ENCODE measurements at places on chromosomes 7 and 10.

DNA sequence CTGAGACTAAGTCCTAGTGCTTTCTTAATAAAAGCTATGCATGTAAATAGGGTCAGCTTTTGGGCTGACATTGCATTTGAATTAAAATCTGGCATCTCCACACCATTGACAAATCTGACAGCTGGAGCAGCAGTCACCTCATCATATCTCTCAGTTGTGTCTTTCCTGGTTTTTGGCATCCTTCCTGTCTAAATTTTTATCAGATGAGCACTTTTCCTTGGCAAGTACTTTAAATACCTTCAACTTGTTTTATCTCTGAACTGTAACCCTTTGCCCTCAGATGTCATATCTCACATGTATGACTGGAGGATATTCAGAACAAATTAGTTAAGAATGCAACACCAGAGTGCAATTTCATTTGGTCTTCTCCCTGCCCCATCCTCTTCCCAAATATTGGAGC, 1066.2 kb downstream of the LRMDA start:
- no peak for DNase-seq

DNA sequence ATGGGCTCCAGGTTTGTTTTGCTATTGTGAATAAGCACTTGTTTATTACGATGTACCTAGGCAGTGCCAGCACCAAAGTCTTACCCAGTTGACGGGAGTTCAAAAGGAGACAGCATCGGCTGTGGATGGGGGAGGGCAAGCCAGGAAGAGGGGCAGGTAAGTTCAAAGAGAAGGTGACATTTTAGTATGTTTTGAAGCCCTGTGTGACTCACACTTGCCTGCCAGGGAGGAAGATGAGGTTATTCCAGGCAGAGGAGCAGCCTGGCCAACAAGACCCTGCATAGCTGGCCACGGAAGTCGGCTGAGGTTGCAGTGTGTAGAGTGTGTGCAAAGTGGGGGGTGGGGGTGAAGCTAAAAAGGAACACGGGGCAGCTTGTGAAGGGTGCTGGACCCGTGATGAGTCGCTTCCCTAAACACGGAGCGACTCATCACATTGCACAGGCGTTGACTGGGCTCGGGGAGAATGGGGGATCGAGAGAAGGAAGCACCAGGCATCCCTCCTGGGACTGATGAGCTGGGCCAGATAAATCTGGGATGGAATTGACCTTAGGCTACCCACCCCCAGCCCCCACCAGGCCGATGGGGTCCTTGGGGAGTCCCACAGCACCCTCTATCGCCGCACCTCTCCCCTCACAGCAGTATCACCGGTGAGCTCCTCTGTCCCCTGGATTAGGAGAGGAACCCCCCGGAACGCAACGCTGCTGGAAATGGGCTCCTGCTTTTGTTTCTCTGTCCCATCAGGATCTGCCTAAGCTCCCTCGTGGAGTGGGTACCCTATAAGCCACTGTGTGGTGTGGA, 97.9 kb upstream of the IKZF1 start:
- DNase-seq = peak; percentile 65

- DNase-seq = no peak
These were observed 54.6 kb upstream of the NRG3 start for GRCh38 chr10:81820418-81820817.

GRCh38 chr10:47020471-47020870, 109.2 kb downstream of the PTPN20 start:
- no peak for DNase-seq

DNA sequence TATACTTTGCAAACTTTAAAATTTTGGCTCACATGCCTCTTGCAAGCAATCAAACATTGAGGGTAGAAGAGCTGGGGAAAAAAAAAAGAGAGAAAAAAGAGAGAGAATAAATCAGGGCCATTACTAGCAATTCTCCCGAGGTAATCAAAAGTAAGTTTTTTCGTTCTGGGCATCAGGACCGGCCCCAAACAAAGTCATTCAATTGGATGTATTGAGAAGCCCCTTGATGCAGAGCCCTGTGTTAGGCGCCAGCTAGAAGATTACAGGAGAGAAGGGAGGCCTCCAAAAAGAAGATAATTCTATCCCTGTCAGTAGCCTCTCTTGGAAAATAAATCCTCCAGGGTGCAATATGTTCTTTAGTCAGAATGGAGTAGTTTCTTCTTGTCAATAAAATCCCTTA, 2.2 kb upstream of the CTNNA3 start:
- DNase-seq = no peak

DNA sequence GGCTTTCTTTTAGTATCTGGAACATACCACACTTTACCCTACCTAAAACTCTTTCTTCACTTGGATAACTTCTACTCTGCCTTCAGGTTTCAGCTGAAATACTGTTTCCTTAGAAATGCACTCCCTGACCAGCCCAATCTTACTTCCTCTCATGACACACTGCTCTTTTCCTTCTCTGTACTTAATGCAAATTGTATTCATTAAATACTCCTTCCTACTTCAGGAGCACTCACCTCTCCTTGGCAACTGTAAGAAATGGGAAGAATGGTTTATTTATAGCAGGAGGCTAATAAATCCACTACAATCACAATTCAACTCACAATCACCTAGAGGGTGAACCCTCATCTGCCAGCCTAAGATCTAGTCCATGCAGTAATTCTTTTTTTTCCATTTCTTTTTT, 15.2 kb downstream of the ZCWPW1 start:
- no peak for DNase-seq

DNA sequence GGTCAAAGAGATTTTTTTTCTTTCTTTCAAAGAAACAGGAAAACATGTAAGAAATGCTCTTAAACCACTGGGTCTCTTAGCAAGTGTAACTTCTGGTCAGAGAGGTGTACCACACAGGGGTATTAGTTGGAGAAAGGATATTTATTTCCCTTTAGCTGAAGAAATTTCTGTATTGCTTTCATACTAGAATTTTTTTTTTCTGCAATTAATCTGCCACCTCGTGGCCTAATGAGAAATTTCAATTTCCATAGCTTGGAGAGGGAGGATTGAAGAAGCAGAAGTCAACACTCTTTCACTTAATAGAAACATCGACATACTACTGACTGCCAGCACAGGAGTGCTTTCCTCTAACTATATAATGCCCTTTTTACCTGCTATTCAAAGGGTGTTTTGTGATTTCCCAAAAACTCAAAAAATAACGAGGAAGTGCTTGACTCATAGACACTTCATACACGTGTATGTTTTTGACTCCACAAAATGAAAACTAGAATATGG, 177.6 kb upstream of the NAMPT start:
- no peak for DNase-seq

DNA sequence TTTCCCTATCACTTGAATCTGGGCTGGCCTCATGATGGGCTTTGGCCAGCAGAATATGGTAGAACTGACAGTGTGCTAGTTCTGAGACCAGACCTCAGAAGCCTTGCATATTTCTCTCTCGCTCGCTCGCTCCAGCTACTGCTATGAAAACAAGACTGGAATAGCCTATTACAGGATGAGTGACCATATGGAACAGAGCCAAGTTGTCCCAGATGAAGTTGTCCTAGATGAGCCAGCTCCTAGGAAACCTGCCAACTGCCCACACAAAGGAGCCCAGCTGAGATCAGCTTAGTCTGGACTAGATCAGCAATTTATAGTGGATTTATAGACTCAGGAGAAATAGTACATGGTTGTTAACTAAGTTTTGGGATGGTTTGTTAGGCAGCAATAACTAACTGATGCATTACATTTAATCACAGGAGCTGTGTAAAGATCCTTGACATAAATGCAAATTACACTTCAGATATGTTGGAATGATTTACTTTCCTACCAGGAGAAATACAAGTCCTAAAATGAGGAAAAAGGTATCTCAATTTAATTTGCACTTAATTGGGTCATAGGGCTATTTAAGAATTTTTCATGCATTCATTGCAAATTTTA, 6.8 kb upstream of the HECW1 start:
- no peak for DNase-seq

- DNase-seq = no peak
These were observed 123.1 kb downstream of the DIP2C start for GRCh38 chr10:566241-566885.

DNA sequence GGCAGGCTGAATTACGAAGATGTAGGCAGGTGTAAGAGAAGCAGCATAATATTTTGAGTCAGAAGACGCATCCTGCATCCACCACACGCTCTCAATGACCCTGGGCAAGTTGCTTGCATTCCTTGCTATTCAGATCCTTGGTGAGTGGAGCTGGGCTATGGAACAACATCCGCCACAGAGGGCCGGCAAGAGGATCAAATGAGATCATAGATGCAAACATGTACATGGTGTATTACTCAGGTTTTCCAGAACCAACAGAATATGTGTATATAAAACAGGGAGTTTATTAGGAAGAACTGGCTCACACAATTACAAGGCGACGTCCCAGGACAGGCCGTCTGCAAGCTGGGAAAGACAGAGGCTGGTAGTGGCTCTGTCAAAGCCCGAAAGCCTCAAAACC, 51.5 kb downstream of the ADAM12 start:
- no peak for DNase-seq

- no peak for DNase-seq
These were observed 809.6 kb upstream of the LRRN3 start for GRCh38 chr7:110281362-110281761.

DNA sequence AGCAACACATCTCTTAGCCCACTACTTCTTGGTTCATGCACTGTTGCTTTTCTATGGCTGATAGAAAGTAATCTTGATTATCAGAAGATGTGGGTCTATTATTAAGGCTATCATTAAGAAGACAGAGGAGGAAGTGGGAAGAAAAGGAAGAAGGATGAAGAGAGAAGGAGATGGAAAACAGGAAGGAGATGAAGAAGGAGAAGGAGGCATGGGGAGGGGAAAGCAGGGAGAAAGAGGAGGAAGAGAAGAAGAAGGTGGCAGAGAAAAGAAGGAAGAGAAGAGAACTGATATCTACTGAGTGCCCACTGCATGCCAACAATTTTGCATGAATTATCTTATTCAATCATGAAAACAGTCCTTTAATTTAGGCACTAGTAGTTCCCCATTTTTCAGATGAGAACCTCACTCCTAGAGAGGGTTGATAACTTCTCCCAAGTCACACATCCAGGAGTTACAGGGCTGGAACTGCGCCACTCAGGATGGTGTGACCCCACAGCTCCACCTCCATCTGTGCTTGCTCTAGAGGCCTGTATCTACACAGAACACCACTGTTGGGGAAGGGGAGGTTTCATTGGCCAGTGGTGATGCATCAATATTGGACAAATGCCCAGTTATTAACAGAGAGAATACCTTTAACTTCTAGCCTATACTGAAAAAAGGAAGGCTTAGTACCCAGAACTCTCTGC, 147.4 kb downstream of the CXCL12 start:
- no peak for DNase-seq

- DNase-seq = no peak
These were observed 47.4 kb upstream of the MTURN start for GRCh38 chr7:30087371-30087770.

GRCh38 chr7:1917221-1918062, 247.4 kb downstream of the ELFN1 start:
- DNase-seq = no peak

DNA sequence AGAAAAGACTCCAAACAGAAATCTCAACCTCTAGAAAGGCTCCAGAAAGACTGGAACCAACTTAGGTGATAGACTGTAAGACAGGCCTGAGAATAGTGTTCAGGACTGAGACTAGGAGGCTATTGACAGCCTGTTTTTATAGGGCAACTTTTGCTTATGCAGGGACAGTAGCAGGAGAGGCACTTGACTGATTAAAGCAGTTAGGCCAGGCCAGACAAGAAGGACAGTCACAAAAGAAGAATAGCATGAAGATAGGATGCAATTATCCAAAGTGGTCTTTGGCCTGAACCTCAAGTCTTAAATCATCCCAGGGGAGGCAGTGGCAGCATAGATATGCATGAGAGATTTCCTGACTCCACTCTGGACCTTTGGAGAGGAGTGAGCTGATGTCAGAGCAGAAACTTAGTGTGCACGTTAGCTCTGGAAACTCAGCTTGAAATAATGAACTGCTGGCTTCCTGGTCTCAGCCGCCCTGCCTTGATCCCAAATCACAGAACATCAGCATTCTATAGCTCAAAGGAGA, 290.6 kb downstream of the SORCS3 start:
- no peak for DNase-seq

DNA sequence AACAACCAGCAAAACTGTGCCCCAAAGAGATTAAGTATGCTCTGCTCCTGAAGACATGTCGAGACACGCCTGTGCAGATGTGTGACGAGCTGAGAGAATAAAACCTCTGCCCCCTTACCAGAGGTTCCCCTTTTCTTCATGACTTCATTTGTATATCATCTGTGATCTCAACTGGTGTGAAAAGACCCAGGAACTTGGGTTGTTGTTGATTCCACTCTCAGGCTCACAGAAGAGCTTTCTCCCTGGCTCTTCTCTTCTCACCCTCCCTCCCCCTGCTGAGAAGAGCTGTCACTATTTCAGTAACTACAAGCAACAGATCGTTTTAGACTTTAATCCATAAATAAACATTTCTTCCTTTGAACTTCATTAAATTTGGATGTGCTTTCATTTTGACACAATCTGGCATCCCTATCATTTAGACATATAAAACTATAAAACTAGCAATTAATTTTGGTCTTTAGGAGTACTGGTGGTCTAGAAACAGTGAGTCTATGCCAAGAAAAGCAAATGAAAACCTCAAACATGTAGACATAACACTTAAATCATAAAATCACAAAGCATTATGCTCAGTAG, 179.3 kb upstream of the FZD8 start:
- DNase-seq = no peak

GRCh38 chr10:8379906-8380832, 325.7 kb downstream of the GATA3 start:
- DNase-seq = no peak

DNA sequence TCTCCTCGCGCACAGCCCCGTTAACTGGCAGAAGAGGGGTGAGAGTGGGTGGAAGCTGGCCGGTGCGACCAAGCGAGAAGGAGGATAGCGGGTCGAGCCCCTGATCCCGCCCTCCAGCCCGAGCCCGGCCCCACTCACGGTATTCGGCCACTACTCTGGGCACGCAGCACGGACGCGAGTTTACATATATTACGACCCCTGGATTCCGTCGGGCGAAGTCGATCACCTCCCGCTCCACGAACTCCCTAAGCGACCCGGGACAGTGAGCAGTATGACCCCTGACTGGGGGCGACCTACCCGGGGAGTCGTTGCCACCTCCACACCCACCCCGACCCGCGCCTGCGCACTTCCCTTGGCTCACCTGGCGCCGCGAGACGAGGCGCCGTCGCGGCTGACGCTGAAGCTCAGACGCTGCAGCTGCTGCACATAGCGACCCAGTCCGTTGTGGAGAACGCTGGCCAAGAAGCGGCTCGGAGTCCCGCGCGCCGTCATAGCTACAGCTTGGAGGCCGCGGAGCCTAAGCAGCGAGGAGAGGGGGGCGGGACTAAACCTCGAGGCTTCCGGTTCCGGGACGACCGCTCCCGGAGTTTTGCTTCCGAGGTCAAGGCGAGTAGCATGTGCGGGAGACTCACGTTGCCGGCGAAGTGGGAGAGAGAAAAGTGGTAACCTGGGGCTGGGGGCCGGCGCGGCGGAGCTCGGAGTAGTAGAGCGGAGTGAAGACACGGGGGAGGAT, at the start of the genes MRPL43 and TWNK:
TSS of gene MRPL43 (minus strand) at position 546 of the 733 bp plus-strand sequence. CDS start at position 492, 54 bp downstream.
TSS of gene TWNK (plus strand) at position 592 of the 733 bp plus-strand sequence. CDS start 668 bp downstream, outside the sequence.
- DNase-seq = peak; percentile 78

DNA sequence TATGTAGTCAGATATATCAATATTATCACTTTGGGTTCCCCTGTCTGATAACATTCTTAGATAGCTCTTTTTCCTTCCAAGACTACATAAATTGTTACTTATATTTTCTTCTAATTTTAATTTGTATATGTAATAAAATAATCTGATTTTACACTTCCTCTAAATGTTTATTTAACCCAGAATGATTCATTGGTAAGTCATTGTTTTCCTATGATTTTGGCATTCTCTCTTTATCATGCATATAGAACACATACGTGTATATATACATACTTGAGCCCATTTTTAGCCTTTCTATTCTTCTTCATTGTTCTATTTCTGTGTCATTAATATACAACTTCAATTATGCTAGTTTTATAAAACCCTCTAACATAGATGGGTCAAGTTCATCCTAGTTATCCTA, 16.6 kb downstream of the SFTPD start:
- no peak for DNase-seq

All from T follicular helper cell (primary cell).